Omental fat pad (tissue), 4 donors: ENCODE measurements at places on chromosomes 6 and 20.
A peak's percentile ranks its signal among the peaks of the same experiment; 100 is the strongest.

DNA sequence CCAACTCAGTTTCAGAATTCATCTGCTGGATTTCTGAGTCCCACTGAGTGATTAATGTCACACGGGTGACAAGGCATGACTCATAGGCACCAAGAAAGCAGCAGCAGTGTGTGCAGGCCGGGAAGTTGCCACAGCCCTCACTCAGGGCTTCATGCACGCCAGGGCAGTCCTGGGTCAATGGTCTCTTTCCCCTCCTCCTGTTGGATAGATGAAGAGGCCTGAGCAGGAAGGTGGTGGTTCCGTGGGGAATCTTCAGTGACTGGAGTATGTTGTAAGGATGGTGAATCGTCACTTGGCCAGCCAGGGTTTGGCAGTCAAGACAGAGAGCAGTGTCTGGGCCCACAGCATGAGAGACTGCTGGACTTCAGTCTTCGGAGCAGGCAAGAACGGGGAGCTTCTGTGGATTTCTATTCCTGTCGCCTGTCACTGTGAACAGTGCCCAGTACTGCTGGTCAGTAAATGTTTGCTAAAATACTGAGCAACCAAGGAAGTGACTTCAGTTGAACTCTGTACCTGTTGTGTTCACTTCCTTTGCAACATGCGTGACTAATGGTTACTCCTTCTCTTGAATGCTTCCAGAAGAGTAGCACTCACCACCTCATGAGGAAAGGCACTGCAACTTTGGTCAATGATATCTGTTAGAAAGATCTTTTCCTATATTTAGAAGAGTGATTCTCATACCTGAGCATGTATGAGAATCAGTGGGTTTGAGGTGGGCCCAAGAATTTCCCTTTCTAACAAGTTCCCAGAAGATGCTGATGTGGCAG is 62.0 kb upstream of the CD93 start:
- DNase-seq, result no peak

- no peak for DNase-seq
Measured at GRCh38 chr6:10410207-10411050, 4.4 kb downstream of the TFAP2A start.

- no peak for DNase-seq
Measured at GRCh38 chr6:20302702-20303251, 90.5 kb upstream of the MBOAT1 start.

DNA sequence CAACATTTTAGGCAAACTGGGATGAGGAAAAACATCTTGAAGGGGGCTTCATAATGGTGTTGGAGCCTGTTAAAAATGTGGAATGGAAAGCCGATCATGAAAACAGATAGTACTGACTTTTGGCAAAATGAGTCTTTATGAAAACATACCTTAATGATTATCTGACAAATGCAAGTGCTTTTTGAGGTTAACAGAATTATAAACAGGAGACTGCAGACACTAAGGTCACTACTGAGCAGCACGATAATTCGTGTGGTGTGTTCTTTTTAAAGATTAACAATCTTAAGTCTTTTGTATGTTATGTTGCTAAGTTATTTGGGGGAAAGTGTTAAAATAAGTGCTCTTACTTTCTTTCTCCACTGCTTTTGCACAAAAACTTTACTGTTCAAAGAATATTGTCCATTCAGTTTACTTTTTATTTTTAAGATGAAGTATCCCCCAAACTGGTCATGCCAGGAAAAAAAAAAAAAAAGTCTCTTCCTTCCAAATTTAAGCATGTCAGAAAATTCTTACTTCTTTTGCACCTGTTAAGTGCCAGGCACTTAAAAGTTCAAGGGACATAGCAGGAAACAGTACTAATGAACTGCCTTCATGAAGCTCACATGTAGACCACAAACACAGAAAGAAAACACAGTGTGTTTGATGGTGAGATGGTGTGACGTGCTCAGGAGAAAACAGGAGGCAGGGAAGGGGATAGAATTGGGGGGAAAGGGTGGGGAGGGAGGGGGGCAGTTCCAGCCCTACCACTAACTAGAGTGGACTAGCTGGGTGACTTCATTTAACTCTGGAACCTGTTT is 73.2 kb downstream of the CDYL start:
- DNase-seq, result no peak

GRCh38 chr6:16136621-16137450 is 8.0 kb downstream of the MYLIP start:
- DNase-seq, result no peak

GRCh38 chr6:28865401-28866204 is 58.2 kb downstream of the TRIM27 start:
- no peak for DNase-seq

- DNase-seq, result no peak
Measured at GRCh38 chr6:81743649-81744048, 8.8 kb downstream of the TENT5A start.

- no peak for DNase-seq
Measured at GRCh38 chr6:120129228-120129627, 779.7 kb upstream of the MAN1A1 start.

DNA sequence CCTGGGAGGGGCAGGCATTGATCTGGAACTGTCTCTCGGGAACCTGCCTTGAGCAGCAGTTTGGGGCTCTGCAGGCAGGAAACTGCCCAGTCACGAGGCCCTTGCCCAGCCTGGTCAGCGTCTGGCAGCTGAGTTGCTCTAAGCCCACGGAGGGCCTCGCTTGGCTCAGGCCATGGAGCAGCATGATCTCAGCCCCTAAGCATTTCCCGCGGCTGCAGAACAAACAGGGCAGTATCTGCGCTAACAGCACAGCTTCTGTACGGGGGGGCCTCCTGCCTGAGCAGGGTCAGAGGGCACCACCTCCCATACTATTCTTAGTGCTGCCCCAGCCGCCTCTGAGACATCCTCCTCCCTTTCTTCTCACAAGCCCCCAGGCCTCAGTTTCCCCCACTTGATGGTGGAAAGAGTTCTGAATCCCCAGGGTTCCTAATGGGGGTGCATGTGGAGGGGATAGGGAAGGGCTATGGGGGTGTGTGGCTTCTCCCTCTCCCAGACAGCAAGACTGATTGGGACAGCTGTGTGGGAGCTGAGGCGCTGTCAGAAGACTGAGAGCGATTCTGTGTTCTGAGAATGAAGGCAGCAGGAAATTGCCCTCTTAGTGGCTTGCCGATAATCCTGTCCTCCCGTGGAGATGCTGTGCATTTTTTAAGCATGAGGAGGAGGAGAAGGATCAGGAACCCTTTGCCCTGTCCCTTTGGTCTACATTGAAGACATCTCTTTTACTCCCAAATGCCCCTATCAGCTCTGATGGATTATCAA is 46.4 kb downstream of the MOCS1 start:
- DNase-seq, result peak; percentile 26

- no peak for DNase-seq
Measured at GRCh38 chr6:108622641-108623298, 62.1 kb downstream of the FOXO3 start.

DNA sequence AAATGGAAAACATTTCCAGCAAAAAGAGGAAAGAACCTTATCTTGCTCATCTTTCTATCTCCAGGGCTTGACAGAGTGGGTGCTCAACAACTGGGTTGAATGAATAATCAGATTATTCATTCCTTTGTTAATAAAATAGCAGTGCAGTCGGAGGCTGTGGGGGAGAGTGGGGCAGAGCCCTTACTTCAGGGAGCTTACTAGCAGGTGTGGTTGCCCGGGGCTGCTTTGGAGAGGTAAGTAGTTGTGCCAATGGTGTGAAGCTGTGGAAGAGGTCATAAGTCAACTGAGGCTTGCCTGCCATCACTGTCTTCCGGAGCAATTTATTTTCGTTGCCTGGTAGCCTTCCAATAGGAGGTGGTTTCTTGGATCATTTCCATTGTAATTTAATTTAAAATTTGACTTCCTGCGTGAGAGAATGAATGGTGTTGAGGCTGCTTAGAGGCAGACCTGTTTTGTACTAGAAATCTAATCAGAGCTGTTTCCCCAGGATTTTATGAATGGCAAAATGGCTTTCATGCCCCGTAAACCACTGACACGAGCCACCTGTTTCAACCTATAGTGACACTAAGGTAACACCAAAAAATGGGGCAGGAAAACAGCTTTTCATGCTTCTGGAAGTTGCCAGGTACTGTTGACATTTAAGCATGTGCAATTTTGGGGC is 51.4 kb downstream of the ZDHHC14 start:
- no peak for DNase-seq

GRCh38 chr20:1800777-1801176 is 94.4 kb upstream of the SIRPA start:
- no peak for DNase-seq

- DNase-seq, result no peak
Measured at GRCh38 chr6:48315915-48316314, 204.9 kb upstream of the PTCHD4 start.

GRCh38 chr6:139126255-139126654 is 8.6 kb upstream of the HECA start:
- DNase-seq, result no peak

- DNase-seq, result no peak
Measured at GRCh38 chr6:147711476-147711875, 203.0 kb downstream of the SAMD5 start.

GRCh38 chr20:10877342-10877741 is 203.5 kb upstream of the JAG1 start:
- DNase-seq, result no peak

DNA sequence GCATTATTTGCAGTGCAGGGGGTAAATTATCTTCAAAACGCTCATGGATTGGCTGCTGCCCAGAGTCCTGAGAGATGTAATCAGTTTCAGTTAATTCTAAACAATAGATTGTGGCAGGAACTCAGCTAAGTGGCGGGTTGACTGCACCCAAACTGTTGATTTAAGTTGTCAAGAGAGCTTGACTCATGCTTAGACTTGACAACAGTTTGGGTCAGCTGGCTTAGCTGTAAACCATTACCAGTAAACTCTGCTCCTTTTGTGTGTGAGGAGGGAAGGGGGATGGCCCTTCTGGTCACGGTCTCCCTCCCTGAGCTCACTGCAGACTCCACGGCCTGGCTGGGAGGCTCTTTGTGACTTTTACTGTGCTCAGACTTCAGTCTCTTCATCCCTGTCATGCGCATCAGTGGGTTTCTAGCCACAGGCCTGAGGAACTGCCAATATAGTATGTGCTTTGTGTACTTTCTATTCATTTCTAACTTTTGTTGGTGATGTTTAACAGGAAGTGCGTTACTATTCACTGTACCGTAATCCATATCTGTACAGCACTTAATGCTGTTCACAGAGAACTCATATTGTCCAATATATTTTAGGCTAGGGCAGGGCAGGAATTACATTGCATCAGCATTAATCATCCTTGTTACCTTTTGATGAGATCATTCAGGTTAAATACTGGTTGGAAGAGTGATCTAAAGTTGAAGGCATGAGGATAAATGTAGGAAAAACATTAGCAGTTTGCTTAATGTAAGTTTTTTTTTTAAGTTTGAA is 488.3 kb downstream of the CDKAL1 start:
- DNase-seq, result no peak

DNA sequence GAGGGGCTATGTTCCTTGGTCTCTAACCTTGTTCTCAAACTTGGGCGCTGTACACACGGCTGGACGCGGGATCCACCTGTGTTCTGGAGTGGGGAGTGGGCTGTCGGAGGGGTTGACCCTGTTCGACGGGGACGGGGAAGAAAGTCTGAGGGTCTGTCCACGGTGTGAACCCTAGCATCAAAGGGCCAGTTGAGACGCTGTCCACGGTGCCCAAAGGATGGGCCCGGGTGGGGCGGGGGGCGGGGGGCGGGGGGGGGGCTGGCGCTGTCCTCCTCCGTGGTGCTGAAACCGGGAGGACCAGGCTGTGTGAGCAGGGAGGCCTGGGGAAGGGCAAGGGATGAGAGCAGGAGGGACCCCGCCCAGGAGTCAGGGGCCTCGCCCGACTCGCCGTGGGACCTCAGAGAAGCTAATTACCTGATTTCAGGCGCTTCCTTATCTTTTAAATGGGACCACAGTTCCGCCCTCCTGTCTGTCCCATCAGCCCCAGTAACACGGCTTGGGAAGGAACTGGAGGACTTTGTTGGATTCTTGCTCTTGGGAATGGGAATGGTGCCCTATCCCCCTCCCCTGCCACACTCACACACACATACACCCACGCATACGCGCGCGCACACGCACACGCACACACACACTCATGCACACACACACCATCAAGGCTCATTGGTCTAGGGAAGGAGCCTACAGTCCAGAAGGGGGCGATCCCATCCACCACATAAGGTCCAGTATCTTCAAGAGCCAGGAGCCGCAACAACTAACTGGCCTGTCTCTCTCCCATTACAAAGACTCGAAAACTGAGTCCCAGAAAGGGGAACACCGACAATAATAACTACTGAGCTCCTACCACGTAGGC is 1.0 kb upstream of the VSTM2L start:
- DNase-seq, result no peak

- DNase-seq, result no peak
Measured at GRCh38 chr6:105428342-105428957, 25.6 kb upstream of the PREP start.

- DNase-seq, result no peak
Measured at GRCh38 chr6:63174173-63174572, 37.1 kb upstream of the FKBP1C start.

- no peak for DNase-seq
Measured at GRCh38 chr6:1665214-1665613, 55.5 kb downstream of the FOXC1 start.

DNA sequence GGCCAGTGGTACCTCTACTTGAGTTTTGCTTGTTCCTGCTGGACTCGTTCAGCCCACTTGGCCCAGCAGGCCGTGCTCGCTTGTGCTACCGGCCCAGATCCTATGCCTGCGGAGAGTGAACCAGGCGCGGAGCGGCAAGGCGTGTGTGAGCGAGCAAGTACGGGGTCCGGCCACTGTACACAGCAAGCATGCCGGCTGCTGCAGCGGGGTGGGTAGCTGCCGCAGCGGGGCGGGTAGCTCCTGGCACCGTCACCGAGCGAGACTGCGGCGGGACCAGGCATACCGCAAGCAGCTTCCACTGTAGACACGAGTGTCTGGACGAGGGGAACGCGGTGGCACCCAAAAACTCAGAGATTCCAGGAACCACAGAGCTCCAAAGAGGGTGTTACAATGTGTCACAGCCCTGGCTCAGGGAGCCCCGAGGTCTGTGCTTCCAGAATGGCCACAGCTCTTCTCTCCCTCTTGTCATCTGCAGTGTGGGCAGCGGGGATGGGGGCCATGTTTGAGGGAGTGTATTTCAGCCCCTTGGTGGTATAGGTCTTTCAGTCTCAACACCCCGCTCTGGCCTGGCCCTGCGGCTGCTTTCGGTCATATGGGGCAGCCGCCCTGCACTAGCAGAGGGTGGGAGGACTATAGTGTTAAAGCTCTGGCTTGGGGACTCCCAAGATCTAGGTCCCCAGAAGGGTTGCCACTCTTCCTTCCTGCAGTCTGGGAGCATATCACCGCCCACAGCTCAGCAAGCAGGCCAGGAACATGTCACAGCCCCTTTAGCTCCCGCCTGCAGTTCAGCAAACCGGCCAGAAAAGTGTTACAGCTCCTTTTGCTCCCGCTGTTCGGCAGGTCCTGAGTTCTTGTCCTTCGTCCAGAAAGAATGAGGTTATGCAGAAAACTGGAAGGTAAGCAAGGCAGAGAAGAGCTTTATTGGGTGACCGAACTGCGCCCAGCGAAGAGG is 6.1 kb upstream of the RWDD1 start:
- DNase-seq, result no peak
